Activated T-cell treated with anti-CD3 and anti-CD28 coated beads, Interleukin-2, amount 50 U/mL, for 24 hours (primary cell): ENCODE measurements at places on chromosomes 7 and 10.

- no peaks in the 10 kb centered on the region for H3K27me3 ChIP-seq
- H3K36me3 ChIP-seq = peaks cover 10% of the 10 kb centered on the region
- no peak overlapping the region for H3K4me3 ChIP-seq
- no peak overlapping the region for H3K27ac ChIP-seq
- DNase-seq = no peak
Measured at GRCh38 chr7:24703296-24703695, 54.0 kb downstream of the GSDME start.

DNA sequence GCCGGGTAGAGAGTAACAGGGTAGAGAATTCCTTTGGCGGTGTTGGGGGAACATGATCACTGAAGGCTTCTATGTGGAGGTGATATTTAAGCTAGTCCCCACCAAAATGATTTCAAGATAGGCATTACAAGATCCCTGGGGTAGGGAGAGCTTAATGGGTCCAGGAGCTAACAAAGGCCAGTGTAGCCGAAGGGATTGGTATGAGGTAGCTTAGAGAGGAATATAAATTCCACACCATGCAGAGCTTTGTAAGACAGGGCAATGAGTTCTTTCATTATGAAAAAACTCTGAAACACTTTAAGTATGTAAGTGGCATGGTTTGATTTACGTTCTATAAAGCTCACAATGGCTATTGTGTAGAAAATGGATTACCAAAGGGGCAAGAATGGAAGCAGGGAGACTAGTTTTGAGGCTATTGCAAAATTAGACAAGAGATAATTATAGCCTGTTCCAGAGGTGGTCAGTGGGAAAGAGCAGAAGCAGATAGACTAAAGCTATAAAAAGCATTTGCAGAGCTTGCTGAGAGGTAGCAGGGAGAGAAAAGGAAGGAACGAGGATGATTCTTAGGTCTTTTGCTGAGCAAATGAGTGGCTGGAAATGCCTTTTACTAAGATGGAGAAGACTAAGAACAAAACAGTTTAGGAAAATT is 119.7 kb upstream of the SLC25A13 start:
- DNase-seq = no peak
- H3K4me3 ChIP-seq = no peak overlapping the region
- H3K36me3 ChIP-seq = no peaks in the 10 kb centered on the region
- no peaks in the 10 kb centered on the region for H3K27me3 ChIP-seq
- no peak overlapping the region for H3K27ac ChIP-seq

GRCh38 chr7:13352677-13353076 is 636.8 kb downstream of the ETV1 start:
- H3K36me3 ChIP-seq = no peaks in the 10 kb centered on the region
- H3K4me1 ChIP-seq = no peaks in the 10 kb centered on the region
- H3K27ac ChIP-seq = no peak overlapping the region
- DNase-seq = no peak

- H3K4me1 ChIP-seq = peaks cover 15% of the 10 kb centered on the region
- no peaks in the 10 kb centered on the region for H3K27me3 ChIP-seq
- H3K36me3 ChIP-seq = no peaks in the 10 kb centered on the region
- no peak for DNase-seq
Measured at GRCh38 chr7:142838461-142839213, 16.2 kb upstream of the EPHB6 start.

GRCh38 chr10:99470327-99470726 is 39.9 kb upstream of the GOT1 start:
- no peak overlapping the region for H3K27ac ChIP-seq
- no peak overlapping the region for H3K4me3 ChIP-seq
- no peaks in the 10 kb centered on the region for H3K4me1 ChIP-seq
- H3K36me3 ChIP-seq = no peaks in the 10 kb centered on the region

GRCh38 chr10:101216207-101217043 is 12.8 kb downstream of the LBX1 start:
- H3K27ac ChIP-seq = peak overlapping the region; percentile 61
- H3K36me3 ChIP-seq = no peaks in the 10 kb centered on the region
- no peak for DNase-seq
- peaks cover 43% of the 10 kb centered on the region for H3K4me1 ChIP-seq

DNA sequence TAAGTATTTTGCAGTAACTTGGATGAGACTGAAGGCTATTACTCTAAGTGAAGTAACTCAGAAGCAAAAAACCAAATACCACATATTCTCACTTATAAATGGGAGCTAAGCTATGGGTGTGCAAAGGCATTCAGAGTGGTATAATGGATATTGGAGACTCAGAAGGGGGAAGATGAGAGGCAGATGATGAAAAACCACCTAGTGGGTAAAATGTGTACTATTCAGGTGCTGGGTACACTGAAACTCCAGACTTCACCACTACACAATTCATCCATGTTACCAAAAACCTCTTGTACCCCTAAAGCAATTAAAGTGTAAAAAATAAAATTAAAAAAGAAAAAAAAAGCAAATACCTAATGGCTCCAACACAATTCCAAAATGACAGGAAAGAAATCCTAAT is 351.7 kb downstream of the NXPH1 start:
- DNase-seq = no peak
- no peaks in the 10 kb centered on the region for H3K36me3 ChIP-seq
- no peaks in the 10 kb centered on the region for H3K4me1 ChIP-seq
- no peak overlapping the region for H3K27ac ChIP-seq

GRCh38 chr7:134752006-134752760 is 27.3 kb upstream of the CALD1 start:
- H3K27ac ChIP-seq = no peak overlapping the region
- no peak overlapping the region for H3K4me3 ChIP-seq
- peaks cover 17% of the 10 kb centered on the region for H3K4me1 ChIP-seq
- H3K36me3 ChIP-seq = no peaks in the 10 kb centered on the region
- DNase-seq = no peak

GRCh38 chr7:148898845-148899484 is 14.9 kb upstream of the EZH2 start:
- no peaks in the 10 kb centered on the region for H3K36me3 ChIP-seq
- H3K27ac ChIP-seq = peak overlapping the region; percentile 57
- peaks cover 22% of the 10 kb centered on the region for H3K4me1 ChIP-seq
- no peak overlapping the region for H3K4me3 ChIP-seq
- no peaks in the 10 kb centered on the region for H3K27me3 ChIP-seq

DNA sequence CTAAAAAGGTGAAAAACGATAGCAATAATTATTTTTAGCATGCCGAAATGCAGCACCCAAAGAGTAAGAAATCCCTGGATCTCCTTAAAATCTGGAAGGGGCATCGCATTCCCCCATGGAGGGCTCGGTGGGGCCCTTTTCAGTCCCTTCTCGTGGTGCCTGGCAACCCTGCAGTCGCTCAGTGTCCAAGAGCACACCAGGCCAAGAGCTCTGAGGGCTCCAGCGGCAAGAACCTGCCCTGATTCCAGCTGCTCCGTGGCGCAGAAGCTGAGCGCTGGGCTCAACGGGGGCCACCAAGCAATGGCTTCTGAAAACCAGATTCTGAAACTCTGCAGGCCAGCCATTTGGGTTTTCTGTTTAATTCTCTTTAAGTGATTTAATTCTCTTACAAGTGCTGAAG is 131.2 kb downstream of the PRKAG2 start:
- H3K27me3 ChIP-seq = no peaks in the 10 kb centered on the region
- H3K4me1 ChIP-seq = peaks cover 46% of the 10 kb centered on the region
- peaks cover 3% of the 10 kb centered on the region for H3K36me3 ChIP-seq

DNA sequence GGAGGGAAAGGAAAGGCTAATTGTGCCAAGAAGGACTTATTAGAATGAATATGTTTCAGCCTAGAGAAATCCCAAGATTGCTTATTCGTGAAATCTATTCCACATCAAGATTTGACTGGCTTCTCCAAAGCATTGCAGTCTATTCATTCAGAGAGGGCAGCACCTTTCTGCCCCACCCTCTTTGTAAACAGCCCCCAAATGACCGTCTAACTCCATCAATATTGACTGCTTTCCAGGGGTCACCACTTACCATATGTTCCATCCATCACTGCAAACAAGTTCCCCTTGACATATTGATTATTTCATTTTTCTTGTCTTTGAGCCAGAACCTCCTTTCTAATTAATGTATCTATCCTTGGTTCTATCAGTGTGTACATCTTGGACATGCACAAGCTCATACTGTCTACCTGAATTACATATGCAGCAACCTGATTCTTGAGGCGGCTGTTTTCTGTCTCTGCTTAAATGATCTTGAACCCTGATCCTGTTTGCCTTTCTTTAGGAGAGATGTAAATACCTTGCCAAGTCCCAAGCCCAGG is 44.2 kb upstream of the PTER start:
- no peak overlapping the region for H3K27ac ChIP-seq
- H3K27me3 ChIP-seq = peaks cover 10% of the 10 kb centered on the region
- no peak overlapping the region for H3K4me3 ChIP-seq
- DNase-seq = no peak
- H3K36me3 ChIP-seq = no peaks in the 10 kb centered on the region
- no peaks in the 10 kb centered on the region for H3K4me1 ChIP-seq

DNA sequence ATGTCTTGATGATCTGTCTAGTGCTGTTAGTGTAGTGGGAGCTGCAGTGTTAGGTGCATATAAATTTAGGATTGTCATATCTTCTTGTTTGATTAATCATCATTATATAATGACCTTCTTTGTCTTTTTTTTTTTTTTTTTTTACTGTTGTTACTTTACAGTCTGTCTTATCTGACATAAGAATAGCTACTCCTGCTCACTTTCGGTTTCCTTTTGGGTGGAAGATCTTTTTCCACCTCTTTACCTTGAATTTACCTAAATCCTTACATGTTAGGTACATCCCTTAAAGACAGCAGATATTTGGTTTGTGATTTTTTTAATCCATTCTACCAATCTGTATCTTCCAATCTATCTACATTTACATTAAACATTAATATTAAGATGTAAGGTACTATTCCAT is 113.6 kb upstream of the PCLO start:
- no peak for DNase-seq
- H3K27ac ChIP-seq = no peak overlapping the region
- H3K4me3 ChIP-seq = no peak overlapping the region
- H3K4me1 ChIP-seq = no peaks in the 10 kb centered on the region
- no peaks in the 10 kb centered on the region for H3K27me3 ChIP-seq
- H3K36me3 ChIP-seq = no peaks in the 10 kb centered on the region

GRCh38 chr10:97412891-97413304 is 11.8 kb upstream of the RRP12 start:
- H3K4me1 ChIP-seq = peaks cover 62% of the 10 kb centered on the region
- no peaks in the 10 kb centered on the region for H3K36me3 ChIP-seq
- DNase-seq = peak; percentile 70
- H3K27me3 ChIP-seq = no peaks in the 10 kb centered on the region

- no peak overlapping the region for H3K27ac ChIP-seq
- H3K4me1 ChIP-seq = no peaks in the 10 kb centered on the region
- H3K27me3 ChIP-seq = no peaks in the 10 kb centered on the region
- no peaks in the 10 kb centered on the region for H3K36me3 ChIP-seq
- no peak overlapping the region for H3K4me3 ChIP-seq
- DNase-seq = no peak
Measured at GRCh38 chr10:20100171-20100570, 283.9 kb downstream of the PLXDC2 start.

DNA sequence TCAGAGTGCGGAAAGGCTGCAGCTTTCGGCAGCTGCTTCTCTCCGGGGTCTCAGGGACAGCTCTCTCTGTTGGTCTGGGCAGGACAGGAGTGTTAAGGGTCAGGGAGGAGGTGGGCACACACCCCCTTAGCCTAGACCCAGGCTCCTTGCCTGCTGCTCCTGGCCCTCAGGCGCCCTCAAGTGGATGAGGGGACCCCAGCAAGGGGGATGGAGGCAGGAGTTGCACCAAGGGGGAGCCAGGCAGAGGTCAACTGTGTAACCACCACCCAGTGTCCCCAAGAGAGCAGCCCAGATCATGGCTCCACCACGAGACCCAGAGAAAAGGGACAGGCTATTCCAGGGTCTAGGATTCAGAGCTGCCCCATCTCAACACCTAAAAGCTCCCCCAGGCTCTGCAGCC is 26.9 kb downstream of the SPOCK2 start:
- H3K27ac ChIP-seq = peak overlapping the region; percentile 60
- peaks cover 56% of the 10 kb centered on the region for H3K36me3 ChIP-seq
- peaks cover 29% of the 10 kb centered on the region for H3K4me1 ChIP-seq

DNA sequence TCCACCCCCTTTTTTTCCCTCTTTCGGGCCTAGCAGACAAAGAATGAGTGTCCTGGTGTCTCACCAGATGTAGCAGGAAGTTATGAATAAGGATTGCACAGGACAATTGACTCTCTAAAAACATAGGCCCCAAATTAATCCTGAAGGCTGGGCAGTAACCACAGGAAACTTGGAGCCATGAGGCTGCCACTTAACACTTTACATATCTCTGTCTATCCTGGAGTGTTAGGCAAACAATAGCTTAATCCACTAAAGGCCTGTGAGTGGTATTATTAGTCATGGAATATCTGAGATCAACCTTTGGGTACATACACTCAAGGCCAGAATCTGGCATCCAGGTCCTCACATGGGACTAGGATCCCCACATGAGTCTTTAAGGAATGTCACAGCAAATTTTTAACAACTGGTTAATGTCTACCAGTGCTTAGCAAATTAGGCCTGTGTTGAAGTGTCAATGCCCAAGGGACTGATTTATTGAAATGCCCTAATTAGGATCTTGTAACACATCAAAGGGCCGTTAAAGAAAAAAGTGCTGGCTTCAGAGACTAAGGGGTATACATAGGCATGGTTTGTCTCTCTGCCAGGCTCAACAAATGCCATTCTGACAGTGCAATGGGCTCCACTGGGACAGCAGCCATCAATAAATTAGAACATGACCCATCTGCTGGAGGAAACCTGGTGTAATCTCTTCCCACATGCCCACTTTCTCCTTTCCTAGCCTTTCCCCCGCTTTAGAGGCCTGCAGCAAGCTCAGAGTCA is 196.7 kb upstream of the TBX20 start:
- no peaks in the 10 kb centered on the region for H3K36me3 ChIP-seq
- no peak for DNase-seq
- peaks cover 43% of the 10 kb centered on the region for H3K27me3 ChIP-seq

DNA sequence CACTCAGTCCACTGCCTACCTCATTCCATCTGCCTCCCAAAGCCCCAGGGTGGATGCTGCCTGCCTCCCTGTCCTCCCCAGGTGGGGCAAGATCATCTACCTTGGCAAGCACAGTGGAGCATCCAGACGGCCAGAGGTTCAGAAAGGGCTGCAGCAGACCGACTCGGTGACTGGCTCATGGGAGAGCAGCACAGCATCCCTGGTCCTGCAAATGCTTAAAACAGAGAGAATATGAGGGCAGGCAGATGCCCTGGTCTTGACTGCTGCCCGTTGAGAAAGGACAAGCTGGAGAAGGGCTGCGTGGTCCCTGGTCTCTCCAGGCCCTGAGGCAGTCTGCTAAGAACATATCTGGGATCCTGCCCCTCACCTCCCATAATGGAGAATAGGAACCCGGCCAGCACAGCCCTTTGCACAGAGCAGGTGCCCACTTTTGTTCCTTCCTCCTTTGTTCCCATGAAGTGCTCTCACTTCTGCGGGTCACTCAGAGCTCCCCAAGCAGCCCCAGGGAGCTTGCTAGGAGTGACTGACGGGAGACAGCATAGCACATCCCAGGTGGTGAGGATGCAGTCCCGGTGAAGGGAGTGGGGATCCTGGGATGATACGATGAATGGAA is 1.4 kb downstream of the HPS1 start:
- peak overlapping the region; percentile 94 for H3K27ac ChIP-seq
- no peak for DNase-seq
- no peaks in the 10 kb centered on the region for H3K27me3 ChIP-seq
- H3K4me1 ChIP-seq = peaks cover 55% of the 10 kb centered on the region
- peak overlapping the region; percentile 94 for H3K4me3 ChIP-seq

GRCh38 chr10:75429159-75429827 is 2.1 kb upstream of the LRMDA start:
- H3K4me3 ChIP-seq = no peak overlapping the region
- H3K27ac ChIP-seq = no peak overlapping the region
- H3K36me3 ChIP-seq = no peaks in the 10 kb centered on the region
- no peak for DNase-seq
- H3K4me1 ChIP-seq = peaks cover 4% of the 10 kb centered on the region
- peaks cover 59% of the 10 kb centered on the region for H3K27me3 ChIP-seq
